ENCODE measurements at places on chromosomes 12 and 14. TPM values are rescaled to one million over a fixed set of nuclear protein-coding genes. Genes with fewer than 3 reads are reported as not detected.

Gene ESRRB
- total RNA-seq, result 13.6 TPM

Gene SLC38A4
- 0.21 TPM for total RNA-seq

Gene ABCD2
- 0.15 TPM for total RNA-seq

Gene KLRC3
- not detected for total RNA-seq

Gene SLC25A21
- total RNA-seq, result 0.63 TPM

Gene CMKLR1
- not detected for total RNA-seq

Gene CDC42BPB
- total RNA-seq, result 91.6 TPM

Gene HSPB8
- 79.1 TPM for total RNA-seq

Gene CIDEB
- total RNA-seq, result not detected

Gene ACRBP
- total RNA-seq, result 0.99 TPM

Gene TNFRSF1A
- 32.8 TPM for total RNA-seq

DNA sequence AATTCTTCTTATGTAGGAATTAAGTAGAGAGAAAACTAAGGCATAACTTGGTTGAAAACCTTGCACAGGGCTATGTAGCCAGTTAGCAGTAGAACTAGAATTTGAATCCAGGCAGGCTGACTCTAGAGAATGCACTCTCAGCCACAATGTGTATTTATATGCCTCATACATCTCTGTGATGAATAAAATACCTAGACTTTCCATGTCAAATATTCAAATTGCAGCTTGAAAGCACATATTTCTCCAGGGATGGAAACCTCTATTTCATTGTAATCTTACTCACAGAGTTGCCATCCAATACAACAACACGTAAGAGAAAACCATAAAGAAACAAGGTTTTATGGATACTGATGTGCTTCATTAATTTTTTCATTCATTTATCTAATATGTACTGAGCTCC, 256.0 kb upstream of the FLRT2 start:
- no peaks in the 10 kb centered on the region for H3K27me3 ChIP-seq
- no peak overlapping the region for H3K27ac ChIP-seq
- H3K36me3 ChIP-seq, result no peaks in the 10 kb centered on the region
- no peak for DNase-seq
- H3K4me1 ChIP-seq, result peaks cover 15% of the 10 kb centered on the region
- H3K4me3 ChIP-seq, result no peak overlapping the region

GRCh38 chr12:41304526-41304925, 116.4 kb downstream of the PDZRN4 start:
- no peaks in the 10 kb centered on the region for H3K27me3 ChIP-seq
- H3K4me1 ChIP-seq, result peaks cover 19% of the 10 kb centered on the region
- H3K4me3 ChIP-seq, result no peak overlapping the region

GRCh38 chr14:65412856-65413738, 567 bp downstream of the FUT8 start:
- peak overlapping the region; percentile 81 for H3K27ac ChIP-seq
- H3K4me3 ChIP-seq, result peak overlapping the region; percentile 75
- peaks cover 14% of the 10 kb centered on the region for H3K4me1 ChIP-seq

DNA sequence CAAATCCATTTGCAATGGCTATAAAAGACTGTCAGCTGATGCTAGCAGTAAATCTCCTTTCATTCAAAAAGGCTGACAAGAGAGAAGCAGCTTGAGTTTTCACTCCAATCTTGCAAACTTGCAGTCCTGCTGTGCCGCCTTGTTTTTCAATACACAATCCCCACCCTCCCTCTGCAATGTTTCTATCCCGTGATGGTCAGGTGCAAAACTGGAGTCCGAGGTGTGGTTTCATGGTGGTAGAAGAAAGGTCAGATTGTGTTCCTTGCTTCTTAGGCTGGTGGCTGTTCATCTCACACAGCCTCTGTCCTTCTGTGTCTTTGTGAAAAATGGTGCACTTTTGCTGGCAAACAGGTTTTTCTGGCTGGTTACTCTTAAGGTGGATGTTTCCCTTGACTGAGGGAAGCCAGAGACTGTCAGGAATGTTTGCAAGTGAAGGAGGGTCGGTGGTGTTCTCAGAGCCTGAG, 27.7 kb upstream of the TBX3 start:
- DNase-seq, result no peak
- no peaks in the 10 kb centered on the region for H3K36me3 ChIP-seq
- no peak overlapping the region for H3K4me3 ChIP-seq
- no peaks in the 10 kb centered on the region for H3K27me3 ChIP-seq

DNA sequence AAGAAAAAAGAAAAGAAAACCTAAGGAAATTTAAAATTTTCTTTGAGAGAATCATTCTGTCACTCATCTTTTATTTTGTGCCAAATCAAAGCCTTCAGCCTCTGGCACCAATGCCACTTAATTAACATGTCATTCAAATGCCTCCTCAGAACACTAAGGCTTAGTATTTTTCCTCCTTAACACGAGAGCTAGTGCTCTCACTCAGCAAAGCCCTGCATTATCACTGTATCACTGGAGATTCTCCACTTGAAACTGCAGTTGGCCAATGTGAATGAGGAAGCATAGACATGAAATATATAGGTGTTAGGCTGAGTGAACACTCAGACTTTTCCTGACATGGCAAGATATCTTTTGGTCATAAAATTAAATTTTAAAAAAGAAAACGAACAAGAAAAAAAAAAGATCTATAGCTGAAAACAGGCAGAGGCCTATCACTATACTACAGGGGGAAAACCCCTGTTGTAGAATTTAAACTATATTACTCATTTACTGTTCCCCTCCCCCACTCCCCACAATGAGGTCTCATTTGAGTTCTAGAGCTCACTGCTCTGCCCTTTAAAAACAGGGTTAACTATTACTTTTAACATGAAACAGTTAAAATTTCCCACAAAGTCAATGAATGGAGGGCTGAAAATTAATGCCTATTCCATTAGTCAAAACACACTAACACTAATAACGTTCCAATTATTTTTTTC, 5.1 kb downstream of the MBIP start:
- peaks cover 17% of the 10 kb centered on the region for H3K4me1 ChIP-seq
- DNase-seq, result no peak

DNA sequence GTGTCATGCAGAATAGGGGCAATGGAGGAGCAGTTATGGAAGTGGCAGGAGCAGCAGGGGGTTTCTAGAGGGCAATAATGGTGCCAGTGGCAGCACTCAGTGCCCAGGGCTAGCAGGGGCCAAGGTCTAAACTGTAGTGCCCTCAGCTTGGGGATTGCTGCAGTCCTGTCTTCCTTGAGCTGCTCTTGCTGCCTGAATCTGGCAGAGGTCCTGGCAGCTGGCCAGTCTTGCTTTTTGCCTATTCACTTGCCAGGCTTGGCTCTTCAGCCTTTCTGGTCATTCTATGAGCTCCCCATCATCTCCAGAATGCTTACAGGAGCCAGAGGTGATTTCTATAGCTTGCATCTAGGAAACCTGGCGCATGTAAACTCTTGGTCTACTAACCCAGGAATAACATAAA, 72.0 kb downstream of the SUDS3 start:
- no peaks in the 10 kb centered on the region for H3K27me3 ChIP-seq
- no peaks in the 10 kb centered on the region for H3K4me1 ChIP-seq
- no peak overlapping the region for H3K27ac ChIP-seq
- no peaks in the 10 kb centered on the region for H3K36me3 ChIP-seq

DNA sequence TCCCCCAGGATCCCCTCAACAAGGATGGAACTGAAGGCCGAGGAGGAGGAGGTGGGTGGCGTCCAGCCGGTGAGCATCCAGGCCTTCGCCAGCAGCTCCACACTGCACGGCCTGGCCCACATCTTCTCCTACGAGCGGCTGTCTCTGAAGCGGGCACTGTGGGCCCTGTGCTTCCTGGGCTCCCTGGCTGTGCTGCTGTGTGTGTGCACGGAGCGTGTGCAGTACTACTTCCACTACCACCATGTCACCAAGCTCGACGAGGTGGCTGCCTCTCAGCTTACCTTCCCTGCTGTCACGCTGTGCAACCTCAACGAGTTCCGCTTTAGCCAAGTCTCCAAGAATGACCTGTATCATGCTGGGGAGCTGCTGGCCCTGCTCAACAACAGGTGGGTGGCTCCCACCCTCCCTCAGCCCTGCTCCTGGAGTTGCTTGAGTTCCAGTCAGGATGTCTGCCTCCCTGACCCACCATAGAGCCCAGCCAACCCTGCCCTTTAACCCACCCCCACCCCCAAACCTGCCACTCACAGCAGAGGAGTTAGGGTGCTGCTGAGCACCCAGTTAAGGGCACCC, 1.4 kb downstream of the ASIC1 start:
- no peak overlapping the region for H3K4me3 ChIP-seq
- no peak overlapping the region for H3K27ac ChIP-seq
- peaks cover 8% of the 10 kb centered on the region for H3K4me1 ChIP-seq
- no peaks in the 10 kb centered on the region for H3K36me3 ChIP-seq
- H3K27me3 ChIP-seq, result peaks cover 27% of the 10 kb centered on the region
- no peak for DNase-seq

DNA sequence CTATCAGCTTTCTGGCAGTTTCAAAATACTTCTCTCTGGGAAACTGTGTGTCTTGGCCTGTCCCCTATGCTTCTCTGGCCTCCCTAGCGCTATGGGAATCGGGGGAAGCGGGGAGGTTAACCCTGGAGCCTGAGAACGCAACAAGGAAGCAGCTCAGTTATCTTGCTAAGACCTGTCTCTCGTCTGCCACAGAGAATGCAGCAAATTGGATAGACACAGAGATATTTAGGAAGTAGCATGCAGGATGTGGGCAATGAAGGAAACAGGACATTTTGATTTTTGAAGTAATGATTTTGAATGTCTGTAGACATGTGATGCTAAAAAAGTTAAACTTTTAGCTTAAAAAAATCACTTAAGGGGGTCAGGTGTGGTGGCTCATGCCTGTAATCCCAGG, 6.6 kb upstream of the CALCOCO1 start:
- DNase-seq, result no peak
- H3K4me3 ChIP-seq, result no peak overlapping the region
- H3K27ac ChIP-seq, result no peak overlapping the region
- H3K4me1 ChIP-seq, result peaks cover 4% of the 10 kb centered on the region
- H3K36me3 ChIP-seq, result no peaks in the 10 kb centered on the region

DNA sequence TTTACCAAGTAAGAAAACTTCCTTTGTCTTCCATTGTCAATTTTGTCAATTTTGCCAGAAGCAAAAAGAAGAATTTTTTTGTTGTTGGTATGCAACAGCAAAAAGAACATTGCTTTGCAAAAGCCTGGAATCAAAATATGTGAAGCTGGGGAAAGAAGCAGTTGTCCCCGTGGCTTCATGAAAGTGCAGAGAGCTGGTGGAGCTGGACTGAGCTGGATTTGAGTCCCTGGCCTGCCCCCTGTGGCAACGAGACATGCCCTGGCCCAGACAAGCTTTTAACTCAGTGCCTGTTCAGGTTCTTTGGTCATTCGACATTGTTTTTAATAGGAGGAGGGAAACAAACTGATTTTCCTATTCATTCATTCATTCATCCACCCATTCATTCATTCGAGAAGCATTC, 70.3 kb downstream of the SLC15A4 start:
- no peak overlapping the region for H3K27ac ChIP-seq
- H3K4me3 ChIP-seq, result no peak overlapping the region
- H3K4me1 ChIP-seq, result no peaks in the 10 kb centered on the region
- H3K27me3 ChIP-seq, result no peaks in the 10 kb centered on the region
- no peaks in the 10 kb centered on the region for H3K36me3 ChIP-seq

- peak; percentile 74 for DNase-seq
- no peaks in the 10 kb centered on the region for H3K27me3 ChIP-seq
- H3K4me1 ChIP-seq, result peaks cover 18% of the 10 kb centered on the region
Observed at GRCh38 chr12:27193854-27194544, 50.1 kb upstream of the STK38L start.

- H3K4me1 ChIP-seq, result no peaks in the 10 kb centered on the region
- no peaks in the 10 kb centered on the region for H3K27me3 ChIP-seq
- H3K36me3 ChIP-seq, result no peaks in the 10 kb centered on the region
- no peak overlapping the region for H3K4me3 ChIP-seq
- DNase-seq, result peak; percentile 28
- no peak overlapping the region for H3K27ac ChIP-seq
Observed at GRCh38 chr14:22412926-22413411, 176.1 kb downstream of the DAD1 start.

DNA sequence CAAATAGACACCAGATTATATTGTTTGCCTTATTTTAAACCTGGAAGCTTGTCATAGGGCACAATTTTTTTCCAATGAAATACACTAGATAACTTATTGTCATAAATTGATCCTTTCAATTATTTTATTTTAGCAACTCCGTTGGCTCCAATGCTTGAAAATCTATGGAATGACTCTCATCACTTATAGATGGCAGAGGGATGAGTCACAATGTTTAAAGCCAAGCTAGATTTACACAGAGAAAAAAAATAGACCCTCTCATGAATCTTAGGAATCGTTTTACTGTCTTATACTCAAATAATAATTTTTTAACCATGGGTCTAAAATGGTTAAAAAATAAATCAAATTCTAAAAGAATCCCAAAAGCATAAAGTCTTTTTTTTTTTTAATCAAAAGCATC, 1276.6 kb upstream of the FLRT2 start:
- peak; percentile 11 for DNase-seq
- no peaks in the 10 kb centered on the region for H3K36me3 ChIP-seq
- no peak overlapping the region for H3K4me3 ChIP-seq
- H3K27me3 ChIP-seq, result no peaks in the 10 kb centered on the region
- H3K4me1 ChIP-seq, result no peaks in the 10 kb centered on the region

GRCh38 chr14:47676315-47676617, 861 bp upstream of the MDGA2 start:
- H3K27me3 ChIP-seq, result peaks cover 67% of the 10 kb centered on the region
- no peak overlapping the region for H3K27ac ChIP-seq
- no peaks in the 10 kb centered on the region for H3K4me1 ChIP-seq
- no peaks in the 10 kb centered on the region for H3K36me3 ChIP-seq
- H3K4me3 ChIP-seq, result peak overlapping the region; percentile 60

- peaks cover 19% of the 10 kb centered on the region for H3K4me1 ChIP-seq
- no peak overlapping the region for H3K27ac ChIP-seq
- DNase-seq, result peak; percentile 57
- H3K27me3 ChIP-seq, result no peaks in the 10 kb centered on the region
- no peak overlapping the region for H3K4me3 ChIP-seq
Observed at GRCh38 chr12:43004908-43005307, 415.4 kb upstream of the PRICKLE1 start.

GRCh38 chr12:78420991-78421390, 443.6 kb upstream of the SYT1 start:
- no peaks in the 10 kb centered on the region for H3K4me1 ChIP-seq
- H3K27me3 ChIP-seq, result no peaks in the 10 kb centered on the region
- no peak overlapping the region for H3K4me3 ChIP-seq
- no peak for DNase-seq
- no peak overlapping the region for H3K27ac ChIP-seq

DNA sequence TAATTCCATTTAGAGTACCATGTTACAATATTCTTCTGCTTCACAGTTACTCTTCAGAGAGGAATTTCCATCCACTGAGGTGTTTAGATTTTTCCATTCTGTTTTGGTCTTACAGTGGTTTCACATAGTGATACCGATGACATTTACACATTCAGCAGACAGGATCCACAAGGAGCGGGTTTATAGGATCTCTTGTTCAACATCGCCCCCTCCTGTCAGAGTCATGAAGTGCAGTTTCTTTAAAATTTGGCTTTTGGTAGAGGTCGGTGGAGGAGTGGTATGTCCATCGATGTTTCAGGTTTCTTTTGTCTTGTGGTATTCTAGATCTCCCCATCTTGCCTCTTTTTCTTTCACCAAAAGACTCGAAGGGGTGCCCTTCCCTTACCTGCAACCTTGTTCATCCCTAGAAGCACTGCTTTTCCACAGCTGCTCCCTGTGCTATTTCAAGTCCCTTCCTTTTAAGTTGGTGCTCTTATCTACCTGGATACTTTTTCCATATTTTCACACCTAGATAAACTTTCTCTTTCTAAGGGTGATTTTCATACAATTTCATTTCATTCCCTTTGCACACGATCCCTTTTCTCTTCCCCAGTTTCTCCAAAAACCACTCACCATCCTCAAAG, 181.3 kb downstream of the ITPR2 start:
- no peaks in the 10 kb centered on the region for H3K36me3 ChIP-seq
- no peaks in the 10 kb centered on the region for H3K4me1 ChIP-seq
- H3K27ac ChIP-seq, result no peak overlapping the region
- DNase-seq, result peak; percentile 83
- H3K27me3 ChIP-seq, result no peaks in the 10 kb centered on the region
